Foreskin keratinocyte (primary cell): ENCODE measurements at places on chromosomes 5 and 9. TPM values are rescaled to one million over a fixed set of nuclear protein-coding genes. Genes with fewer than 3 reads are reported as not detected.

The ZSWIM6 gene
- total RNA-seq: 6.4 and 6.8 TPM in 2 replicates

The ROR2 gene
- 1.2 and 2.0 TPM in 2 replicates for total RNA-seq

The PCDHA2 gene
- total RNA-seq: not detected in 2 replicates

The NFIB gene
- total RNA-seq: 24.3 and 26.5 TPM in 2 replicates

The KIF4B gene
- total RNA-seq: 0.03 and 0.04 TPM in 2 replicates

The DNAJC21 gene
- 44.2 and 60.1 TPM in 2 replicates for total RNA-seq

The LHX2 gene
- total RNA-seq: not detected in 2 replicates

The SLC45A2 gene
- not detected in 2 replicates for total RNA-seq

The DAPK1 gene
- 1.2 and 1.9 TPM in 2 replicates for total RNA-seq

The TRIM7 gene
- total RNA-seq: 33.3 and 37.6 TPM in 2 replicates

The DOCK2 gene
- total RNA-seq: 2.0 and 2.2 TPM in 2 replicates

The SLC6A19 gene
- total RNA-seq: not detected in 2 replicates

The LCN9 gene
- not detected in 2 replicates for total RNA-seq

The DNAH5 gene
- total RNA-seq: 0.71 and 1.1 TPM in 2 replicates
